ENCODE measurements at places on chromosomes 5 and 9.

DNA sequence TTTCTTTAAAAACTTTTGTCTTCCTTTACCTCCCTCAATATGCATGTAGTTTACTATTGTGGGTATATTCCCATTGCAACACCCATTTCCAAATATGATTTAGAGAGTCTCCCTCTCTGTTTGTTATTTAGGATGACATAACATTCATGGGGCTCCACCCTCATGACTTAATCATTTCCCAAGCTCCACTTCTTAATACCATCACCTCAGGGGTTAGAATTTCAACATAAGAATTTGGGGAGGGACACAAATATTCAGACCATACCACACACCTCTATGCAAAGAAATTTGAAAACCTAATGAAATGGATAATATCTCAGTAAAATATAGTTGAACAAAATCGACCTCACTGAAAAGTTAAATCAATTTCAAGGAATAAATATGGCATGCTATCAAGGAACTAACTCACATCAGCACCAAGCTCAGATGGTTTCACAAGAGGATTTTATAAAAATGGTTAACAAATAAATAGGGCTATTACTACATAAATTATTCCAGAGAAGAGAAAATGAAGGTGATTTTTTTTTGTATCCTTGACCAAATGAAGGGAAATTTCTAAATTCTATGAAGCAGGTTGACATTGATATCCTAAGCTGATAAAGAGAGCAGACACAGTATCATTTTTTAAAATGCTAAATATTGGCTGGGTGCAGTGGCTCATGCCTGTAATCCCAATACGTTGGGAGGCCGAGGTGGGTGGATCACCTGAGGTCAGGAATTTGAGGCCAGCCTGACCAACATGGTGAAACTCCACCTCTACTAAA lies 20.2 kb upstream of the UBTD2 start:
- DNase-seq = peak; percentile 54

DNA sequence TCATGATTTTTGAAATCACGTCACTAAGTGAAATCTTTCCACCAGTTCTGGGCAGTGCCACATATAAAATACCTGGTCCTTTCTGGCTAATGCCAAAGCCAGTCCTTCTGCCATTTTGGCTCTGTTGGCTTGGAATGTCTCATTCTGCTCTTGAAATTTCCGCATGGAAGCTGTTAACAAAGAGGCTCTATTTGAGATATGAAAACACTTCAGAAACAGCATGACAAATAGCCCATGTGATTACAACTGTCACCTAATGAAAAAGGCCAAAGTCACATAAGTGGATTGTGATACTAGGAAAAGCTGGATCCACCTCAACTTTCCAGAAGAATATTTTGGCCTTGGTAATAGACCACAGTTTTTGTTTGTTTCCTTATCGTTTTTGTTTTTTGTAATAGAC lies 12.8 kb downstream of the GOLGA1 start:
- DNase-seq = no peak

DNA sequence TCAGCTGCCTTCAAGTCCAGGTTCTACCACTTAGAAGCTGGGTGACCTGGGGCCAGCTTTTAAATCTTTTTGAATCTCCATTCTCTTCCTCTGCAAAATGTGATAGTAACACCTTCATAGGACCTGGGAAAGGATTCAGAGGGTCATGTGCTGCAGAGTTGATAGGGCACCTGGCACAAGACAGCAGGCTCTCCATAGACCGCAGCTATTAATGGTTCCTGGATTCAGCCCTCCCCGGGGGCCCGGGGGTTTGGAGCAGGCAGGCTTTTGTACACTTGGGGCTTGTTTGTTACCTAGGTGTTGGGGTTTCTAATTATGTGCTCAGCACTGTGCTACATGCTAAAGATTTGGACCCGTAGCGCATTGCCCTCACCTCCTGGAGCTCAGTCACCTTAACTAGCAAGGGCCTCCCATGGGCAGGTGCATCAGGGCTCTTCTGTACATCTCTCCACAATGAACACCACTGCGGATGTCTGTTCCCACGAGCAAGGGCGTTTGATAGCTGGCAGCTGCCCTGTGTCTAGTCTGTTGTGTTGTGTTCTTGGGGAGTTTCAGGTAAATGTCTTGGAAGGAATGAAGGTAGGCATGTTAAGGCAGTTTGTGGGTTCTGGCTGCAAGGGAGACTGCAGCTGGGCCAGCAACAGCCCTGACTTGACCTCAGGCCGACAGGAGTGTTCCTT lies 12.1 kb downstream of the PRRC2B start:
- DNase-seq = no peak

DNA sequence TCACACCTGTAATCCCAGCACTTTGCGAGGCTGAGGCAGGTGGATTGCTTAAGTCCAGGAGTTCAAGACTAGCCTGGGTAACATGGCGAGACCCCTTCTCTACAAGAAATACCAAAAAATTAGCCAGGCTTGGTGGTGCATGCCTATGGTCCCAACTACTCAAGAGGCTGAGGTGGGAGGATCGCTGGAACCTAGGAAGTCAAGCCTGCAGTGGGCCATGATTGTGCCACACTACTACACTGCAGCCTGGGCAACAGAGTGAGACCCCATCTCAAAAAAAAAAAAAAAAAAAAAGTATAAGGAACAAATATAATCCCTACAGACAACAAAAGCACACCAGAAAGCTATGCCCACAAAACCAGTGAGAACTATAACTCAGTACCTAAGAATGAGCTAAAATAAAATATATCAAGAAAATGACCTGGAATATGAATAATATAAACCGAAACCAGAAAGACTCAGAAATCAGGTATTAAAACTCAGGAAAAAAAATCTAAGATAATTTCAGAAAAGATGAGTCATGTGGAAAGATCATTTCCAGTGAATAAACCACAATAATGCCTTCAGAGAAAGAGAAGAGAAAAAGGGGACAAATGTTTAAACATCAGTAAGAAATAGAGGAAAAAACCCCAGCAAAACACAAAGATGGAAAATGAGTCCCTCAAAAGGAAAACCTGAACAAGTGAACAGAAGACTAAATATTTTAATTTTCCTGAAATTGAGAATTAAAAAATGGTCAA lies 57.4 kb downstream of the GOLPH3 start:
- DNase-seq = peak; percentile 47

- DNase-seq = no peak
Measured at GRCh38 chr5:170532935-170533334, 29.1 kb downstream of the KCNIP1 start.

DNA sequence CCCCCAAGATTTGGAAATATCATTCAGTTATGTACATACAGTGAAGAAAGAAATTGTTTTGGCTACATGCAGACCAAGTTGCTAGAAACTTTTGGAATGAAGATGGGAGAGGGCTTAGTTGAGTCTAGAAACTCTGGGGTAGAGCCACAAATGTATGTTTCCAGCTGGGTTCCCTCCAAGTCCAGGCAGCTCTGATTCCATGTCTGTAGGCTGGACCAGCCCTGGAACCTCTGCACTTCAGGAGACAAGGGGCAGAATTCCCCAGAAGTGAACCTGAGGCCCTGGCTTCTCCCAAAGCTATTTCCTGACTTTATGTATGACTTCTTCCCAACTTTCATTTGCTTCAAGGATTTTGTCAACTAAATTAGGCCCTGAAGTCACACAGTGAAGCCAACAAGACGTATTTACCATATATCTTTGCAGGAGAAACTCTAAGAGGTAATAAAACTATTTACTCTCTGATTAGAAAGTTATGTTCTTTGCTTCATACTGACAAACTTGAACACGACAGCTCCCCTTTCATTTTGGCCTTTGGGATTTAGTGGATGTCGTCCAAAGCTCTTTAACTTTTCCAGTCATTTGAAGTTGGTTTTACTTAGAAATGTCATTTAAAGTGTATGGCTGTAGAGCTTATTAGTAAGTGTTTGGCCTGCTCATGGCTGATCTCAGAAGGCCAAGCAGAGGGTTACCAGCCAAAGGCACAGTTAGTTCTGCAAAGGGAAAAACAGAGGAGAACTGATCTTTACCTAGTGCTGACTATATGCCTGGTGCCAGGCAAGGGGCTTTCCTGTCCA lies 152.0 kb upstream of the SLC28A3 start:
- no peak for DNase-seq

DNA sequence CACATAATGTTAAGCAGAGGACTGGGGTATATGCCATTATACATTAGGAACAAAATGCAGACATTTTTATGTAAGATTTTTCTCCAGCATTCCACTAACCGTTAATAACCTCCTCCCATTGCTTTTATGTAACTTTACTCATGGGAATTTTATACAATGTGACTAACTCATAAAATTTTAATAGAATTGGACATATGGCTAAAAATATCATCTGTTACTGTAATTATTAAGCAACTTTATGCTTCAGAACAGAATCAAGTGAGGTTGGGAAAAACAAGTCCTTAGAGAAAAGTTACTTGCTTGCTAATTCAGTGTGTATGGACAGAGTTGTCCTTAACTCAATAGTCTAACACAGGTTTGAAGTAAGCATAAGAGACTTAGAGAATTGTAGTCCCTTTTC lies 54.8 kb upstream of the PCSK1 start:
- DNase-seq = no peak

DNA sequence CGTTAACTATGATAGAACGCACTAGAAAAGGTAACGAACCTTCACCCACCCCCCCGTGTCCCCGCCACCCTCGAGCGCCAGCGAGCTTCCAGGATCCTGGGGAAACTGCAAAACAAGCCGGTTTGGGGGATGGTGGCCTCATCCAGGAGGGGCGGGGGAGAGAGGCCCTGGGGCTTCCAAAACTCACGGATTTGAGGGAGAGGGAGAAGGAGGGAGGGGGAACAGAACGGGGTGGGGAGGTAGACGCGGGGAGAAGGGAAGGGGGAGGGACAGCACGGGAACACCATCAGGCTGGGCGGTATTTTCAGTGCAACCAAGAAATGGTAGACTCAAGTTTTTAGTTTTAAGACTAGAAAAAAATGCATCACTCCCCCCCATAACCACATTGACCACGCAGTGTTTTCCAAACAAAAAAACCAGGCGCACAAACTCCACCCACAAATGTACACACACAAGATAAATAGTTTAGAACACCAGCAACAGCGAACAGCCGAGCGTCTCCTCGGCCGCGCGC lies 1.4 kb downstream of the NRARP start:
- peak; percentile 32 for DNase-seq

- no peak for DNase-seq
Measured at GRCh38 chr5:75510836-75511434, 494 bp downstream of the CERT1 start.

DNA sequence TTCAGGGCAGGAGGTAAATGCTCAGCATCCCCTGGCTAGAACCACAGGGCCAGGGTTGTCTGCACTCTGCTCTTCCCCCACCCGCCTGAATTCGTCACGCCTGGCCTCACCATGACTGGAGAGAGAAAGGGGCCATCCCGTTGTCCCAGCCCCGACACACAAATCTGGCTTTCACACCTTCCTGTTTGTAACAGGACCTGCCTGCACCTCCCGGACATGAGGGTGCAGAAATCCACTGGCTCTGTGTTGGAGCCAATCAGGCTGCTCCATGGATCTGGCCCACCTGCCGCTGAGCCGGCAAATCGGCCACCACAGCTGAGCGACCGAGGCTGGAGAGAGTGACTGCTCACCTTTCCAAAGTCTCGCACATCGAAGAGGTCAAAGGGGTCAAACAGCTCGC lies 53.4 kb downstream of the VAV2 start:
- no peak for DNase-seq

GRCh38 chr9:133880136-133880535 lies 112.0 kb downstream of the VAV2 start:
- no peak for DNase-seq

- DNase-seq = peak; percentile 49
Measured at GRCh38 chr9:69637817-69638200, 34.4 kb downstream of the APBA1 start.

DNA sequence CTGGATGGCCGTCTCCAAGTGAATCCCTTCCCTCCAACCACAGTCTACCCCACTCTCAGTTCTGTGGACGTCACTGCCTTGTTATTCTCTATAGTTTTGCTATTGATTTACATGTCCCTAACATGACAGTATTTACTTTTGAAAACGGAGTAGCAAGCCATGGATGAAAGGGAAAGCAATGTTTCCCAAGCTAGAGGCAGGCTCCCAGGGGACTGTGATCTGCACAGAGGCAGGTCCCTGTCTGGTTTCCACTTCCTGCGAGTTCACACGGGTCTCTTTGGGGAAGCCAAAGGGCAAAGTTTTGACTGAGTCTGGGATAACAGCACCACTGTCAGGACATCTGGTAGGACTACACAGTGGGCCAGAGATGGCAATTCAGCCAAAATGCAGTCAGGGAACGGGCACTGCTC lies 12.7 kb downstream of the C9orf153 start:
- DNase-seq = no peak

- DNase-seq = peak; percentile 17
Measured at GRCh38 chr9:84054341-84055010, 73.9 kb downstream of the RMI1 start.

GRCh38 chr9:14987858-14988257 lies 77.6 kb upstream of the FREM1 start:
- DNase-seq = no peak

DNA sequence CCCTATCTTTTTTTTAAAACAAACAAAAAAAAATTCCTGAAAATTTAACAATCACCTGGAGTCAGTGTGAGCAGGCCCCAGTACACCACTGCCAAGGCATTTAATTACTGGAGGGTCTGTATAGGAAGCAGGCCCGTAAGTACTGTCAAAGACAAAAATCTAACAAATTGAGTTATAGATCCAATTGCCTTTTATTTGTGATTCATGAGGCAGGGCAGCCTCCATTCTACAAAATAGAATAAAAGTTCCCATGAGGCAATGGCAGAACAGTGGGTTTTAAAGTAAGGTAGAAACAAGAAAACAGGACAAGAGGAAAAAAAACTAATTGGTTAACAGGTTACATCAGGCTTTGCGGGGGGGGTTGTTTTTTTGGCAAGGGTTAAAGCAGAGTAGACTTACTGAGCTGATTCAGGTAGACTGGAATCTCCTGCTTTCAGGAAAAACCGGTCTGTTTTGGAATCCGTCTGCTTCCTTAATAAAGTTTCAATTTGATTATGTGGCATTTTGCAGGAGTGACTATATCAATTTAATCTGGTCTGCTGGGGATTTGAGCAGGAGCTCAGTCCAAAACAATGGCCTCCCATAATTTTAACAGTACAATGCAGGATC lies 48.9 kb downstream of the AUH start:
- no peak for DNase-seq

- DNase-seq = no peak
Measured at GRCh38 chr5:60598424-60598823, 101.5 kb downstream of the DEPDC1B start.

GRCh38 chr9:99828417-99829176 lies 6.9 kb downstream of the NR4A3 start:
- DNase-seq = no peak

DNA sequence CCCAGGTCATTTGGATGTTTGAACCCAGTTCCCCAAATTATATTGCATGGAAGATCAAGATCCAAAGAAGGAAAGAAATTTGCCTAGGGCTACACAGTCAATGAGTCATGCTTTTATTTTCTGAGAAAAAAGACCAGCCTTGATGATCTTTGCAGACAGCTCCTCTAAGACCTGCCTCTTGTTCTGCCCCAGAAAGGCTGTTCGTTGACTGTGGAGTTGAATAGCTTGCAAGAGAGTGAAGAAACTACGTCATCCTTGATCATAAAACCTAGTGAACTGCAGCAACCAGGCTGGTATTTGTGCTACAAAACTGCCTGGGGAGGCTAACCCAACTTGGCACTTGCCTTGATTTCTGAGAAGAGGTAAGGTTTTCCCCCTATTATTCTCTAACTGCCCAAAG lies 263.9 kb downstream of the PAPPA start:
- peak; percentile 48 for DNase-seq

All from ELR (cell line).